ENCODE measurements at places on chromosomes 4 and X.
A peak's percentile ranks its signal among the peaks of the same experiment; 100 is the strongest.

GRCh38 chr4:36011381-36011780, 232.9 kb downstream of the ARAP2 start:
- DNase-seq = no peak

DNA sequence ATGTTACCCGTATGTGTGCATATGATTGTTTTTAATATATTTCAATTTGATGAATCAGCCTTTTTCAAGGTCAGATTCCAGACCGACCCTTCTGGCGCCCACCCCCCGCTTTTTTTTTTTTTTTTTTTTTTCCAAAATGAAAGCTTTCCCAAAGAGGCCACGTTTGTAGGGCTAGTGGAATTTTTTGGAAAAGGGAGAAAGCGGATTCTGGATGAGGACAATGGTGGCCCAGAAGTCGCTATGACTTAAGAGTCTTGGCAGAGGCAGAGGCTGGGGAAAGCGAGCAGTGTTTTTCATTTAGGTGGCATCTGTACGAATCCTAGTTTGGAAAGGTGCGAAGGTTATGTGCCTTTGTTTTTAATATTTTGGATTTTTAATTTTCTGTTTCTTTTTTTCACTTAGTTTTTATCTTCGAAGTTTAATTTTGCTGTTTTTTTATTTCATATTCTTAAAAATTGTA, 14.6 kb downstream of the NDUFB11 start:
- DNase-seq = no peak

DNA sequence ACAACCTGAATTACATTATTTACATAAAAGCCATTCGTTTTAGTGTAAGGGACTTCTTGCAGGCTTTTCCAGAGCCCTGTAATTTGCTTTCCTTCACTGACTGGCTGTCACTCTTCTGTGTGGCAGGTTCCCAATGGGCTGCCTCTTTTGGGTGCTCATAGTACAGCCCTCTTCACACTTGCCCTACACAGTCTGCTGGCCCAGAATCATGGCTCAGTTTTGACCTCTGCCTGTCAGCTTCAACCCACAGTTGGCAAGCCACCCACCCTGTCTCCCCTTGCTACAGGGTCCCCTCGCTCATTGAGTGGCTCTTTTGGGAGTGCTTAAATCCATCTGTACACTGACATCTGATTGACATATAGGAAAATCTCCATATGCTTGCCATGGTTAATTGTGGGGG, 97.9 kb downstream of the GBA3 start:
- DNase-seq = no peak

DNA sequence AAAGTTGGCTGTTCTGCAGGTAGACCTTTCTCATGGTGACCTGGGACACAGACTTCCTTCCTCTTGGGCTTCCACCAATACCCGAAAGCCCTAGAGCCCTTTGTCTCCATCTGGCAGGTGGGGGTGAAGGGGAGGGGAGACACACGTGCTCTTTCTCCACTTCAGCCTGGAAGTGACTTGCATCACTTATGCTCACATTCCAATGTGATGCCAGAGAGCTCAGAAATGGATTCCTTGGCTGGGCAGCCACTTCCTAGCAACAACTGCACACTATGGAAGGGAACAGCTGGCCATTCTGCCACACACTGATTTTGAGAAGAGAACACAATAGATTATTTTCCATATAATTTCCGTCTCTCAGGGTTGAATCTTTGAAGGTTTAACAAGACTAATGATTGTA, 36.3 kb downstream of the C4orf51 start:
- no peak for DNase-seq

- no peak for DNase-seq
Measured at GRCh38 chrX:71321731-71322130, 20.2 kb downstream of the ITGB1BP2 start.

- no peak for DNase-seq
Measured at GRCh38 chr4:78975865-78976264, 36.6 kb upstream of the PAQR3 start.

GRCh38 chrX:123157586-123157985, 26.5 kb upstream of the GRIA3 start:
- DNase-seq = no peak

GRCh38 chr4:100483796-100484195, 34.0 kb downstream of the EMCN start:
- DNase-seq = no peak

DNA sequence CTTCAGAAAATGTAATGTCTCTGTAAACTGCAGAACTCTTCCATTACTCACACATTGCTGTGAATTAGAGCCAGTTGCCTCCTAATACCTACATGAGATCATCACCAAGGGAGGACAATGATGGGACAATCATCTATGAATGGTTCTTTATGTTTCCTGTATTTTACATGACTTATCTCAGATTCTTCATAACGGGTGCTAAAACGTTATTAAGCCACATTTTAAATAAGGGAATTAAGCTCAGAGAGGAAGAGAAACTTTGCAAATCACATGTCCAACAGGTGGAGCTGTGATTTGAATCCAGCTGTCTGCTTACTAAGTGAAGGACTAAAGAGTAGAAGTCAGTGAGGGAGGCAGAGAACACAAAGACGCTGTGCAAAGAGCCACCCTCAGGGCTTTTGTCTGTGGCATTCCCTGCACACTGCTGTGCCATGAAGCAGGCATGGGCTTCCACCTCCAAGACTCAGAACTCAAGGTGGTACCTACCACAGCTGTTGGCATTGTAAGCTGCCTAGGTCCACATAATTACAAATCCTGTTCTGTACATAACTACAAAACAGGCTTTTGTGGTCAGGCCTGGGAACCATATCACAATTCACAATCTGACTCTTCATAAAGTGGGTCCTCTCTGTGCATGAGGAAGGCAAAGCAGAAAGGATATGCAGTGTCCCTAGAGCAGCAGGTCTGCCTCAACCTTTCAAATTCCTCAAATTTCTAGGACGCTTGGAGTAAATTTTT, 12.8 kb downstream of the TBC1D9 start:
- DNase-seq = no peak

DNA sequence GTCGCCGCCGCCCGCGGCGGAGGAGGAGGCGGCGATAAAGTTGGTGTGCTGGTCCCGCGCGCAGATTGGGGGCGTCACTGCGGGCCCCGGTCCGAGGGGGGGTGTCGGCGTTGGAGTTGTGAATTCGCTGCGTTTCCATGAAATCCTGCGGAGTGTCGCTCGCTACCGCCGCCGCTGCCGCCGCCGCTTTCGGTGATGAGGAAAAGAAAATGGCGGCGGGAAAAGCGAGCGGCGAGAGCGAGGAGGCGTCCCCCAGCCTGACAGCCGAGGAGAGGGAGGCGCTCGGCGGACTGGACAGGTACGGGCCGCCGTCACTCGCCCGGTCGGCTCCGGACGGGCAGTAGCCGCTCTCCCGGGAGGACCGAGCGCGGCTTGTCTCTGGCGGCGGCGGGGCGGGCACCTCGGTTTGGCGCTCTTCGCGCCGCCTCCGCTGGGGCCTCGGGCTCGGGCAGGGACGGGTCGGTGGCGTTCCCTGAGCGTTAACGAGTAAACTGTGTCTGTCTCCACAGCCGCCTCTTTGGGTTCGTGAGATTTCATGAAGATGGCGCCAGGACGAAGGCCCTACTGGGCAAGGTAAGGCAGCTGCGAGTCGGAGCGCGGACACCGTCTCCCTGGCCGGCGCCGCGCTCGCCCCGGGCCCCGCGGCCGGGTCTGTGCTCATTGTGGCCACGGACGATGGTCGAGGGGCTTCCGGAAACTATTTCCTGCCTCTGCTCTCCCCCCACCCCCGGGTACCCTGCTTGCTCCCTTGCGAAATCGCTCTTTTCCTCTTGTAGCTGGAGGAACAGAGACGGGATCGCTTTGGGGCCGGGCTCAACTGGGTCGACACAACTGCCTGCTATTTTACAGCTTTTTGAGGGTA, 658 bp downstream of the KDM6A start:
- peak; percentile 39 for DNase-seq

- DNase-seq = peak; percentile 4
Measured at GRCh38 chr4:113979148-113979904, at the start of gene ARSJ. Gene ARSJ (minus strand): TSS chr4:113979647. CDS start chr4:113978834, 813 bp downstream.

DNA sequence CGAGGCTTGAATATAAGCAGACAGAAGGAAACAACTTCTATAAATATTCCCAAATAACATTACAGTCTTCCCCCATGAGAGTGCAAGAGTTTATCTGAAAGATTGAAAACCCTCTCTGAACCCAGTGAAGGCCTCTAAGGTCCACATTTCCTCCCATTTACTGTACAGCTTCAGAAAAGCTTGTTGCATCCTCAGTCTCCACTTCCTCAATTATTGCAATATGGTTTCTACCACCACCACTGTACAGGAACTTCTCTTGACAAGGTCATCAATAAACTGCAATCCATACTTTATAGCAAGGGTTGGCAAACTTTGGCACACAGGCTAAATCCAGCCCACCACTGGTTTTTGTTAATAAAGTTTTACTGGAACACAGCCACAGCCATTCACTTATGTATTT, 239.0 kb downstream of the THOC2 start:
- no peak for DNase-seq

GRCh38 chr4:60396341-60397049, 803.6 kb upstream of the ADGRL3 start:
- DNase-seq = no peak

GRCh38 chr4:57369446-57369845, 259.3 kb upstream of the IGFBP7 start:
- no peak for DNase-seq

DNA sequence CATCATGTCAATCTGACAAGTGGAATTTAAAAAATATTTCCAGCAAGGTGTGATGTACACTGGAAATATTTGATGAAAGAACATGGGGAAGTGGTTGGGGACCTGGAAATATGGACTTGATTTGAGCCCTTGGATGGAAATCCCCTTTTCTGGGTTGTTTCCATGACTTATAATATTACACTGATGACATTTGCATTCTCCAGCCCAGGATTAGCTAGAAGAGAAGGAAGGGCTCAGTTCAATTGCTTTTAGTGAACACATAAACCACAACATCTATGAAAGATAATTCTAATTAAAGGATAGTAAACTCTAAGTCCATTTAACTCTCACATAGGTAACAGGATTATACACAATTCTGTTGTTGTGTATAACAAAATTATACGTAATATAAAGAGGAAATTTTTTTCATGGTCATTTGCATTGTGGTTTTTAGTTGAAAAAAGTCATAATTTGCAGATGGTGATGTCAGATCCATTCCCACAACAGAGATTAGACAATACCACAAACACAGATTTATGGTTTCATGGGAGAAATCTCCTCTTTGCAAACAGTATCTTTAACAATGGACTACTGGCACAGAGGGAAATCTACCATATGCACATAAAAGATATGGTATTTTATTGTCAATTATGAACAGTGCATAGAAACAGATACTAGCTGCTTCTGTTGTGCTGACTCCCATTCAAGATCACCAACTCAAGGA, 126.5 kb downstream of the DKK2 start:
- DNase-seq = no peak

GRCh38 chrX:150844016-150844415, 54.5 kb downstream of the CD99L2 start:
- DNase-seq = no peak

GRCh38 chrX:47743504-47743903, 84.5 kb upstream of the UXT start:
- DNase-seq = no peak

DNA sequence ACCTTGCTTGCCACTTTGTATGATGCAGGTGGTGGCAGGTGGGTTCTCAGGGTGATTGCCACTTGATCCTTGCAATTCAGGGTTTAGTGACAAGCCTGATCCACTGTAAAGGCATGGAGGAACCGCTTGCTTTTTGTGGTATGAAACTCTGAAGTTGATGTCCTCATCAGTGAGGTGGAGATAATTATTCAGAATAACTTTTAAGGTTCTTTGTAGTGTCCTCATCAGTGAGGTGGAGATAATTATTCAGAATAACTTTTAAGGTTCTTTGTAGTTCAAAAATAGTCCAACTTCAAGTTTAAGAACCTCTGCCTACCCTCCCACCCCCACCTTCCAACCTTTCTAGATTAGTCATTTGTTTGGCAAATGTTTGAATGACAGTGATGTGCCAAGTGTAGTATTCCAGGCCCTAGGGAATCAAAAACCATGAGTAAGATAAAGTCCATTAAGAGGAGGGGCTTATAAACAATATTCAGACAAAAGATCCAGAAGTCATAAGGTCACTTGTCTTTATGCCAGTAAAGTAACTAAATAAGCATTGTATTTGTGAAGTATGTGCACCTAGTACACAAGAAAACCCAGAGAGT, 51.2 kb downstream of the DCUN1D4 start:
- DNase-seq = no peak

- DNase-seq = no peak
Measured at GRCh38 chr4:106690487-106690886, 321.9 kb upstream of the GIMD1 start.

GRCh38 chrX:48590203-48591103, 6.8 kb upstream of the WDR13 start:
- DNase-seq = no peak

GRCh38 chr4:35534962-35535361, 709.4 kb downstream of the ARAP2 start:
- no peak for DNase-seq

GRCh38 chr4:82223715-82224114, 150.1 kb downstream of the HNRNPD start:
- no peak for DNase-seq

Data from activated CD4-positive, alpha-beta T cell treated with anti-CD3 and anti-CD28 coated beads, Interleukin-2, amount 50 U/mL, for 1 hour (primary cell).